Skin of body (tissue), 3 donors: ENCODE measurements at places on chromosomes 2 and 18. TPM values are rescaled to one million over a fixed set of nuclear protein-coding genes. Genes with fewer than 3 reads are reported as not detected.

Gene MEP1B
- total RNA-seq = not detected

Gene NEU2
- total RNA-seq = 1.4 TPM

Gene CPO
- total RNA-seq = 0.89 TPM

Gene AOX1
- total RNA-seq = 2.6 TPM

Gene RNF152
- 60.2 TPM for total RNA-seq

Gene ITGB6
- total RNA-seq = 11.6 TPM

Gene GLI2
- 11.4 TPM for total RNA-seq

Gene GEN1
- 7.0 TPM for total RNA-seq

DNA sequence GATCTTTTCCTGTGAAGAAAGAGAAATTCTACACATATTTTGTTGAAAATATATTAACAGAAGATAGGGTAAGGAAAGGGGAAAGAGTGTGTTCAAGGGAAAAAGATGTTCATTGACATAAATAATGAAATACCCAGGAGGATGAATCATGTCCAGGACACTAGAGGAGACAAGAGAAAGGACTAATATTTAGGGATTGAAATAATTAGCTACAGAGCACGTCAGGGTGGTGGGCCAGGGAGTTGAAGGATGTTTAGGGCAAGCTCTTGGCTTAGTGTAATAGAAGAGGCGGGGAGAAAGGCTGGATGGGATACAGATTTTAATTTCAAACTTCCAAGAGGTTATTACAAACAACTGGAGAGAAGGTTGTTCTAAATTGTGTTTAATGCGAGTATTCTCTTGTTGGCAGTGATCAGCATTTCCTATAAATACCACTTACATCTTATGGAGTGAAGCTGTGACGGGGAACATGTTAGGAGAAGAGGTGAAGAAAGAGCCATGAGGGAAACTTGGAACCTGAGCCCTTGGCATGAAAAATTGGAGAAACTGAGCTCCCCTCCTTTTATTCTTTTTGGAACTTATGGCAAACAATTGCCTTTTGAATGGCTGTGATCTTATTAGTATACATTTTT, 36.6 kb upstream of the CETN1 start:
- DNase-seq = peak; percentile 89

GRCh38 chr2:24816404-24816803, 23.2 kb downstream of the CENPO start:
- DNase-seq = no peak

DNA sequence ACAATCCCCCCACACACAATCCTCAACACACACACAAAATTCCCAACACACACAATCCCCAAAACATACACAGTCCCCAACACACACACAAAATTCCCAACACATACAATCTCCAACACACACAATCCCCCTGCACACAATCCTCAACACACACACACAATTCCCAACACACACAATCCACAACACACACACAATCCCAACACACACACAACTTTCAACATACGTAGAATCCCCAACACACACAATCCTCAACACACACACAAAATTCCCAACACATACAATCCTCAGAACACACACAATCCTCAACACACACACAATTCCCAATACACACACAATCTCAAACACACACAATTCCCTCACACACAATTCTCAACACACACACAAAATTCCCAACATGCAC, 2.6 kb upstream of the PDCD1 start:
- DNase-seq = no peak

DNA sequence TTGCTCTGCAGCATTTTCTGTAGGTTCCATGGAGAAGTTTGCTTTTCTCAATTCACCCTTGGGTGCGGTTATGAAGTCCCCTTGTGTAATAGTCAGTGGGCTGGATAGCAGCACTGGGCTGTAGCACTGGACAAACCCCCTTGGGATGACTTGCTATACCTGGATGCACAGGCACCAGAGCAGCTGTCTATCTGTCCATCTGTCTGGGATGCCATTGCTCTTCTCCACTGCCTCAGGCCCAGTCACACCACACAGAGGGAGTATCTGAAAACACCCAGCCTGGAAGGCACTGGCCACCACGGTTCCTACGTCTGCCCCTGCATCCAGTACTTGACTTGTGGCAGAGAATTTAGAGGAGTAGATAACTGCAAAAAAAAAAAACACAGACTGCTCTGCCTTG, 254.5 kb downstream of the TFCP2L1 start:
- DNase-seq = no peak

DNA sequence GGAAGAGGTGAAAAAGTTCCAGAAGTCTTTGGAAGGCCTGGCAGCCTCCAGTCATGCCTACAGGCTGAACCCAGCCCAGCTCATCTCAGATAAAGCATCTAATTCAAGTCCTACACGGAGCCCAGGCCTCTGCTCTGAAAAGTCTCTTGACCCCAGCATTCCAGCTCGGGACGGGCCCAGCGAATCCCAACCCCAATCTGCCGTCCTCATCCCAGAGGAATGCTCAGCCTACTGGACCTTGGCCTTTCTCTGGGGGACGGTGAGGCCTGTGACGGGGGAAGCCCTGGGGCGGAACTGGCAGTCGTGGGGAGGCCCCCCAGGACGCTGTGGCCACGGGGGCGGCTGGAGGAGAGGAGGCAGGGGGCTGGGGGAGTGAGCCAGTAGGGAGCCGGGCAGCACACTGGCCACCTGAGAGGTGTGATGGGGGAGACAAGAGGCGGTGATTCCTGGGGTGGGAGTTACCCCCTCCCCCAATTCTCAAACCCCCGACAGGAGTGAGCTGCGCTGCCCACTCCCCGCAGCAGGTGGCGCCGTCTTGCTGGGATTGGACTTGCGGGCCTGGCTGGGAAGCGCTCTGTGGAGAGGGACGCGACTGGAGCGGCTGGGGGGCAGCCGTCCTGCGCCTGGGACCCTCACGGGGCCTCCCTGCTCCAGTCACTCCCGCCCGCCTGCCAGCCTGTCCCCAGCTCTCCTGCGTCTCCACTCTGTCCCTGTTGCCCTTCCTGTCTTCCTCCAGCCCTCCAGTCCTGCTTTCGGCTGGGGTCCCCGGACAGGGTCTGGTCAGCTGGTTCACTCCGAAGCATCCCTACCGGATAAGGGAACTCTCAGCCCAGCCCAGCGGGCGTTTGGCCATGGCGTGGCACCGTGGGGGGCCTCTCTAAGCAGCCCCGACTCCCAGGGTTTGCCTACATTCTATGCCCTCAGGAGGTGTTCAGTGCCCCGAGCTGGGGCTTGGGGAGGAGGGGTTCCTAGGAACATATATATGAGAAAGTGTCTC, 182.6 kb upstream of the HAAO start:
- DNase-seq = peak; percentile 69

- DNase-seq = no peak
Measured at GRCh38 chr2:236928380-236929037, 157.2 kb upstream of the COPS8 start.

GRCh38 chr2:236576953-236577352, 7.3 kb downstream of the ACKR3 start:
- DNase-seq = no peak

DNA sequence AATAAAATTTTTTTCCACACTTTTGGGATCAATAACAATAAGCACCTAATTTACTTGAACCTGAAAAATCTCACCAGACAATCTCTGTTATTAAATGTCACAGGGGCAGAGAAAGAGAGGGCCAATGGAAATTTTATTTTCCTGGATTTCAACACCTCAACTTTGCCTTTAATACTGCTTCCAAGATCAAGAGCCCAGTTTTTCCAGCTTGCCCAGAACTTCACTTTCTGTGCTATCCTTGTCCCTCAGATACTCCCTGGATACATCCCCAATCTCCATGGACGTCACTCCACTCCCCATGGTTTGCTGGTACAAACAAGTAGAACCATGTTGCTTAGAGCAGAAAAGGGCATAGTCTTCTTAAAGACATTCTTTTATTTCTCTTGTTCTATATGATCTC, 29.3 kb upstream of the PID1 start:
- DNase-seq = no peak

DNA sequence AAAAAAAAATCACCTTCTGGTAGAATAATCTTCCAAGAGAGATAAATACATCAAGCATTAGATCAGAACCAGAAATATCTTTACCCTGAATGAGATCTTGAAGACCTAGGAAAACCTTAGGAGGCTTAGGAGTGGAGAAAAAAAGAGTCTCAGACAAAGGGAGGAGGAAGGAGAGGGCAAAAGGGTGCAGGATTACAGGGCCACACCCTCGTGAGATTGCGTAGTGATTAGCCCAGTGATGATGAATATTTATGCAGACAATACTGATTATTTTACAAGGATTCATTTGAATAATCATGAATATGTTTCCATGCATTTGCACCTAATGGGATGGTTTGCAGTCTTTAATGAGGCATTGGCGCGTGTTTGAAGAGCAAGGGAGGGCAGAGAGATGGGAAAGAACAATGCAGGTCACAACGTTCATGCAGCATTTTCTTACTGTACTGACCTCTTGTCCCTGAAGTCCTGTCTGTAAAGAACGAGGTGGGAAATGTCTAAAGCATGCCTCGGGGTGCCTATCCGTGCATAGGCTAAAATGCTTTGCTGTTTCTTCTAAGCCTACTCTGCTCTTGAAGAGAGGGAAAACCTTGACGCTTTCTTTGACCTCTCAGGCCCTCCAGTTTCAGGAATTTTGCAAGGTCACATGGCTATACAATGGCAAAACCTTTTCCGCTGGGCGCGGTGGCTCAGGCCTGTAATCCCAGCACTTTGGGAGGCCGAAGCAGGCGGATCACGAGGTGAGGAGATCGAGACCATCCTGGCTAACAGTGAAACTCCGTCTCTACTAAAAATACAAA, 18.6 kb upstream of the ZNF532 start:
- DNase-seq = no peak

GRCh38 chr2:8680822-8681760, 765 bp upstream of the ID2 start:
- DNase-seq = peak; percentile 66

GRCh38 chr2:42224422-42225067, 55.4 kb downstream of the EML4 start:
- no peak for DNase-seq

DNA sequence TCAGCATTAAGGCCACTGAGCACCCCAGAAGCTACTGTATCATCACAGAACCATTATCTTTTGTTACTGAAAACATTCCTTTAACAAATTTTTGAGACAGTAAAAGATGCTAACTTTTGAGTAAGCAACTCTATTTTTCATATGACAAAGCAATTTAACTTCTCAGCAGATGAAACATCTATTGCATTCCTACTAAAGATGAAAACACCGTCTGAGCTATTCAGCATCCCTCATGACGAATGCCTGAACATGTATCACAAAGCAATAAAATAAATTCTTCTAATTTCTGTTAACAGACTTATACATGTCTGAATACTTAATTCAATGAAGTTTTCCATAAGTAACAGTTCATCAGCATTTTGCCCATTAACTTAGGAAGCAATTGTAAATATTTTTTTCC, 23.9 kb downstream of the CHN1 start:
- no peak for DNase-seq

DNA sequence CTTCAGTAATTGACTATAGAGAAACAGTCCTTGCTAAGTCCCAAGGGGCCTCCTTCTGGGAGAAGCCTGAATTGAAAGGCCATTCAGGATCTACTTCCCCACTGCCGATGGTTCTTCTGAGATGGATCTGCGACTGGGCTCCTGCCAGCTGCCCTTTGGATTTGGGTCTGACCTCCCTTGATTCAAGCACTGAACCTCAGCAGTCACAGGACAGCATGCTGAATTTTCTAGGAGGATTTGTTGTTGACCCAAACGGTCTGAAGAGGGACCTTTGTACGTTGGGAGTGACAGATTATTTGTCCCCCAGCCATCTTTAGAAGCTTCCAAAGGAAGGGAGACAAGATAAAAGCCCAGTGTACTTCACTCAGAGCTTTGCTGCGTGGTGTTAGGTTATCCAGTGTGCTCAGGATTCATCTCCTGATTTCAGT, 67.1 kb downstream of the NXPH2 start:
- no peak for DNase-seq

DNA sequence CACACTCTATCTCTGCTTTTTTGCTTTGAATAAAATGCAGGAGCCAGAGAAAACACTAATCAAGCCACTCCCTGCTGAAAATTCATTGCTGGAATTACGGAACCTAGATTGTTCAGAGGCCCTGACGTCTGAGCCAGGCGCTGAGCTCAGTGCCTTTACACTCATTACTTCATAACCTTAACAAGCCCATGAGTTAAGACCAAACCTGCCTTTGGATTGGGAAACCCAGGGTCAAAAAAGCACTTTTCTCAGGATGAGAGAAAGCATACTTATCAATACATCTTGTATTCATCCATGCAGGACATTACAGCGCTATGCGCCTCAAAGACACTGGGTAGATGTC, 762 bp downstream of the INO80C start:
- DNase-seq = no peak

- DNase-seq = no peak
Measured at GRCh38 chr2:10333247-10333613, 30.5 kb downstream of the HPCAL1 start.
